ENCODE measurements at places on chromosomes 3 and 15. TPM values are rescaled to one million over a fixed set of nuclear protein-coding genes. Genes with fewer than 3 reads are reported as not detected.

Gene KBTBD8
- 5.2 TPM for polyA plus RNA-seq

Gene HTR3C
- not detected for polyA plus RNA-seq

Gene ARMC8
- polyA plus RNA-seq, result 54.7 TPM

Gene TGM5
- not detected for polyA plus RNA-seq

Gene LRRN1
- 0.23 TPM for polyA plus RNA-seq

Gene TMCO5A
- polyA plus RNA-seq, result not detected

Gene SELENOT
- 335 TPM for polyA plus RNA-seq

Gene DNAJA4
- polyA plus RNA-seq, result 9.8 TPM

Gene FETUB
- polyA plus RNA-seq, result not detected

Gene ARGFX
- not detected for polyA plus RNA-seq

Gene FBXL22
- polyA plus RNA-seq, result 1.3 TPM

Gene TWF2
- polyA plus RNA-seq, result 137 TPM

GRCh38 chr3:56711344-56711743 is 28.3 kb upstream of the TASOR start:
- no peaks in the 10 kb centered on the region for H3K36me3 ChIP-seq
- no peak for DNase-seq
- H3K4me1 ChIP-seq, result no peaks in the 10 kb centered on the region
- H3K27me3 ChIP-seq, result no peaks in the 10 kb centered on the region
- H3K4me3 ChIP-seq, result no peak overlapping the region

- peaks cover 67% of the 10 kb centered on the region for H3K36me3 ChIP-seq
- H3K27me3 ChIP-seq, result no peaks in the 10 kb centered on the region
- DNase-seq, result no peak
- H3K4me1 ChIP-seq, result peaks cover 42% of the 10 kb centered on the region
- peak overlapping the region; percentile 48 for H3K27ac ChIP-seq
These were observed 6.0 kb downstream of the NXPE3 start for GRCh38 chr3:101784855-101785613.

DNA sequence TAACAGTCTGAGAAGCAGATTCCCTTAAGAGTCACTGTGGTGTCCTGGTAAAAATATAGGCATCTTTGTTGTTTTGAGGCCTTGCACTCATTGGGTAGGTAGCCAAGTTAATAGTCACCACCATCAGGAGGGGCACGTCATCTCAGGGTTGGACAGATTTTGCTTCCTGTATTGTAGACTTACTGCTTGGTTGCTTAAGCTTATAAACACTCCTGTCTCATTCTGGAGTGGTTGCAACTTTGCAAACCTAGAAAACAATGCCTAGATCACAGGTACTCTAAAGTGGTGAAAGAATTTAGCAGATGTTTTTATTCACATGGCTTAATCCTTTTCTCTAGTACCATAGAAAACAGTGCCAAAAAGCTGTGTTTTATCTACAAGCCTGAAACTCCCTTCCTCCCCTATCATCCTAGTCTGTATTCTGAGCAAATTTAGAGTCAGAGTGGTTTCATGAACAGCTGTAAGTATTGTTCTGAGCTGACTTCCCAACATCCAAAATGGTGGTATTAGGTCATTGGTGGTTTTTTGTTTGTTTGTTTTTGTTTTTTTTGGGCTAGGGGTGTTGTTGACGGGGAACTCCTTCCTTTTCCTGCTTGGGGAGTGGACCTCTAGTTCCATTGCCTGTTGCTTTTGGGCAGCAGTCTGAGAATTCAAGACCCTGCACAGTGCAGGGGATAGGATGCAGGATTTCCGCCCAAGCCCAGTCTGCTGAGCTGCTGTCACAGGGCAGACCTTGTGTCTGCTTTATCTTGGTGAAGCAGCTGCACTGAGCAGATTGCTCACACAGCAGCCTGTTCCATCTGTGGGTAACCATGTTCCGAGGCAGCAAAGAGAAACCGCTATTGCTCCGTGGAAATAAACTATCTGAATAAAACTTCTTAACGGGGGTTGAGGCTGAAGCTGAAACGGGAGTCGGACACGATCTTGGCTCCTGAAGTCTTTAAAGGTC is 202.0 kb downstream of the AKAP13 start:
- H3K4me1 ChIP-seq, result peaks cover 66% of the 10 kb centered on the region
- peak; percentile 72 for DNase-seq
- peak overlapping the region; percentile 95 for H3K4me3 ChIP-seq

DNA sequence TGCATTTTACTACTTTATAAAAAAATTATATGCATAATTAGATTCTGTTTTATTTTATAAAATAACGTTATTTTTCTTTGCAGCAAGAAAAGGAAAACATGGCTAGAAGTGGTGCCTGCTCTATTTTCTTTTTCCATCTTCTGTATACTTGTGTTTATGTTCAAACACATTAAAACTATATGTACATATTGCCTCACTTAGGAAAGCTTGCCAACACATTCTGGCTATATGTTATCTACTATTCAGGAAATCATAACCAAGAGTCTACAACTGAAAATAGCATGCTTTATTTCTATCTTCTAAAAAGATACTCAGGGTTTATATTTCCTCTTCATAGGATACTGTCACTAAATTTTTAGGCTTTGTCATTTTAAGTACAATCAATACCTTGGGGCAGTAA is 90.2 kb upstream of the KCNMB2 start:
- DNase-seq, result no peak
- no peak overlapping the region for H3K27ac ChIP-seq
- no peaks in the 10 kb centered on the region for H3K36me3 ChIP-seq
- no peaks in the 10 kb centered on the region for H3K4me1 ChIP-seq
- H3K27me3 ChIP-seq, result no peaks in the 10 kb centered on the region
- H3K4me3 ChIP-seq, result no peak overlapping the region

DNA sequence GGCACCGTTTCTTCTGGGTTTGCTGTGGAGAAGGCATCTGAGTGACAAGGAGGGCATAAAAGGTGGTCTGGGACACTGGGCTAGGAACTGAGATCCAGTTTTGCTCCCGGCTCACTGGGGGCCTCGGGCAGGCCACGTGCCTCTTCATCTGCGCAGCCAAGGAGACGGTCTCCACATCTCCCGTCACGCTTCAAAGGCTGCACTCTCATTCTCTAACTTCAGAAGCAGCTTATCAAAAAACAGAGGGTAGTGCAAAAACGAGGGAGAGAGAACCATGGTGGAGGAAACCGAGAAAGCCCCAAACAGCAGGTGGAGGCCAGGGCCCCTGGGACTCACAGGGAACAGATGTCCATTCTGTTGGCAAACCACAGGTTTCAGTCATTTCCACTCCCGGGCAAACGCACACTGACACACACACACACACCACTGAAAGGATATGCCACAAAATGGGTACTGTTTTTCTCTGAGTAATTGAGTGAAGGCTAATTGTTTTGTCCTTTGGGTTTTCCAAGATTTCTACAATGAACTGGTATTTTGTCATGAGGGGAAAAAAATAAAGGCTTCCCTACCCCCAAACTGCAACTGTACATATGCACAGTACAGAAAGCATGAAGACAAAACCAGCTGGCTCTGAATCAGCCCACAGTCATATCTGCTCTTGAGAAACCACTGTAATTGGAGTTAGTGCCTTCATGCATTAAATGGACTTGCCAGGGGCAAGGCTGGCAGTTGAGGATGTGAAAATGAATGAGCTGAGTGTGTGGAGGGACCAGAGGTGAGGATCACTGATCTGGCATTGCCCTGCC is 71.9 kb downstream of the MGLL start:
- H3K27ac ChIP-seq, result no peak overlapping the region
- H3K27me3 ChIP-seq, result no peaks in the 10 kb centered on the region
- H3K4me3 ChIP-seq, result no peak overlapping the region

DNA sequence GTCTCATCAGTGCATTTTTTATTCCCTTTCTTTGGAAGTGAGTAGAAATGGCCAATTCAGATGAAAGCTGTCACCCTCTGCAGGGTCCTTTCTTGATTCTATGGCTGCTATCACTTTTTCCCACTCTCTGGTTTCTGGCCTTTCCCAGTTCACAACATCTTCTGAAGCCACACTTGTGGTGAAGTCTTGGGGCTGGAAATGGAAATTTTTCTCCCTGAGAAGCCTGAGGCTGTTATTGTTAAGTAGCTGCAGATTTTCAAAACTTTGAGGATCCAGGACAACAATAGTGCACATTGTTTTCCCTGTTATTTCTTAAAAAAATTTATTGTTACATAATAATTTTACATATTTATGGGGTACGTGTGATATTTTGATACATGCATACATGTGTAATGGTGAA is 250.3 kb upstream of the RASGRP1 start:
- no peak overlapping the region for H3K4me3 ChIP-seq
- no peaks in the 10 kb centered on the region for H3K4me1 ChIP-seq
- no peak for DNase-seq

GRCh38 chr15:99703603-99704443 is 29.4 kb downstream of the LYSMD4 start:
- no peaks in the 10 kb centered on the region for H3K27me3 ChIP-seq
- no peak overlapping the region for H3K27ac ChIP-seq
- peaks cover 11% of the 10 kb centered on the region for H3K4me1 ChIP-seq
- peak; percentile 29 for DNase-seq

DNA sequence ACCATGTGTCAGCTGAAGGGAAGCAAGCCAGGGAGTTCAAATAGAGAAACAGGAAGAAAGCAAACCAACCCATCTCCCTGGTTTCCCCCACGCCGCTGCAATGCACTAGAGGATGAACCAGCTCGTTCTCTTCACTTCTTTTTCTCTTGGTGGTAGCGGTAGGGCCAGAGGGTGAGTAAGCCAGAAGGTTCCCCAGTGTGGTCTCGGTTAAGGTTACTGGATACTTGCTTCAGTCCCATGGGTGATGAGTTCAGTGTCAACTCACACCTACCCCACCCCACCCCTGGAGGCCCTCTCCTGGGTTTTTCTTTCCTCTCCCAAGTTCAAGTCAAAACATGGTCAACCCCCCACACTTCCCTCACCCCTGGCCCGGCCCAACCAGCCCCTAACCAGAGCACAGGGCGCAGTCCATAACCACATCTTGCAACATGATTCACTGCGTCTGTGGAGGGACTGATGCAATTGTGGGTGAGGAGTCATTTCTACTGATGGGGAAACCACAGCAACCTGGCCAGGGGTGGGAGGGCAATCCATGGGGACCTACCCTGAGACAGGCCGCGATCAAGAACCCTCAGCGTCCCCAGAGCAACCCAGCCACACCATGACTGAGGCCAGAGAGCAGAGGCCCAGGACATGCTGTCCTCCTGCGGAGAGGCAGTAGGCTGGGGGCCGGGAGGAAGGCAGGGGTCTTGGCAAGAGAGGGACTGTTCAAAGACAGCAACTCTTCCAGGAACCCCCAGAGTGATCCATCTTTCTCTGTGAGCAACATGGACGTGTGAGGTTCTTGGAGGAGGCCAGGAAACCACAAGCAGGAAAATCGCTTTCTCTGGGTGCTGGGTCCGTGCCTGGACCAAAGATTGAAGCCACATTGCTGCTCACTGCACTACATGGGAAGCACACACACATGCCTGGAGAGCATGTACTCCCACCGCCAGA is 276.6 kb downstream of the UACA start:
- no peaks in the 10 kb centered on the region for H3K36me3 ChIP-seq
- peaks cover 15% of the 10 kb centered on the region for H3K4me1 ChIP-seq
- H3K27ac ChIP-seq, result no peak overlapping the region
- H3K27me3 ChIP-seq, result peaks cover 9% of the 10 kb centered on the region
- DNase-seq, result no peak

GRCh38 chr3:180401226-180401625 is 200.7 kb upstream of the TTC14 start:
- no peaks in the 10 kb centered on the region for H3K4me1 ChIP-seq
- no peak overlapping the region for H3K4me3 ChIP-seq
- no peaks in the 10 kb centered on the region for H3K27me3 ChIP-seq
- no peak for DNase-seq

GRCh38 chr3:109728861-109729494 is 391.6 kb upstream of the DPPA4 start:
- no peak for DNase-seq
- H3K36me3 ChIP-seq, result no peaks in the 10 kb centered on the region
- no peak overlapping the region for H3K27ac ChIP-seq
- H3K4me3 ChIP-seq, result no peak overlapping the region
- H3K4me1 ChIP-seq, result no peaks in the 10 kb centered on the region

DNA sequence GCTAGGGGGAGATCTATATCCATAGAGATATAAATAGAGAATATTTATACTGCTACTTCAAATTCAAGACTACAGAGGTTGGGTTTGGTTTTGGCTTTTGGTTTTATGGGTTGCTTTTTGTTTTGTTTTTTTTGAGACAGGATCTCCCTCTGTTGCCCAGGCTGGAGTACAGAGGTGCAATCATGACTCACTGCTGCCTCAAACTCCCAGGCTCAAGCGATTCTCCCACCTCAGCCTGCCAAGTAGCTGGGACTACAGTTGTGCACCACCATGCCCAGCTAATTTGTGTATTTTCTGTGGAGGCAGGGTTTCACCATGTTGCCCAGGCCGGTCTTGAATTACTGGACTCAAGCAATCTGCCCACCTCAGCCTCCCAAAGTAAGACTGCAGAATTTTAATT is 3.9 kb upstream of the UBL7 start:
- no peak overlapping the region for H3K27ac ChIP-seq
- no peaks in the 10 kb centered on the region for H3K27me3 ChIP-seq
- H3K36me3 ChIP-seq, result peaks cover 11% of the 10 kb centered on the region

- peaks cover 12% of the 10 kb centered on the region for H3K27me3 ChIP-seq
- H3K27ac ChIP-seq, result no peak overlapping the region
- H3K4me3 ChIP-seq, result no peak overlapping the region
- no peak for DNase-seq
- H3K4me1 ChIP-seq, result peaks cover 4% of the 10 kb centered on the region
These were observed 5.2 kb upstream of the RAD18 start for GRCh38 chr3:8968375-8968882.

GRCh38 chr3:146577662-146578061 is 27.5 kb downstream of the PLSCR5 start:
- no peak overlapping the region for H3K27ac ChIP-seq
- no peaks in the 10 kb centered on the region for H3K4me1 ChIP-seq
- H3K27me3 ChIP-seq, result no peaks in the 10 kb centered on the region

GRCh38 chr15:68061602-68062001 is 7.5 kb downstream of the PIAS1 start:
- H3K27me3 ChIP-seq, result no peaks in the 10 kb centered on the region
- H3K4me1 ChIP-seq, result peaks cover 51% of the 10 kb centered on the region
- DNase-seq, result no peak

DNA sequence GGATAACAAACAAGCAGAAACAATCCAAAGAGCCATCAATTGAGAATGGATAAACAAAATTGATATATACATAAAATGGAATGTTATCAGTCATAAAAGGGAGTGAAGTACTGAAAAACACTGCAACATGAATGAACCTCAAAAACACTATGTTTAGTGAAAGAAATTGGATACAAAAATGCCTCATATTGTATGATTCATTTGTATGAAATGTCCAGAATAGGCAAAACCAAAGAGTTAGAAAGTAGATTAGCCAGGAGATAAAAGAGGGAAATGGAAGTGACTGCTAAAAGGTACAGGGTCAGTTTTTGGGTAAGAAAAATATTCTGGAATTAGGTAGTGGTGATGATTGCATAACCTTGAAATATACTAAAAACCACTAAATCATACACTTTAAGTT is 9.8 kb upstream of the SLC25A36 start:
- H3K4me1 ChIP-seq, result no peaks in the 10 kb centered on the region
- H3K36me3 ChIP-seq, result no peaks in the 10 kb centered on the region
- H3K27me3 ChIP-seq, result peaks cover 29% of the 10 kb centered on the region

DNA sequence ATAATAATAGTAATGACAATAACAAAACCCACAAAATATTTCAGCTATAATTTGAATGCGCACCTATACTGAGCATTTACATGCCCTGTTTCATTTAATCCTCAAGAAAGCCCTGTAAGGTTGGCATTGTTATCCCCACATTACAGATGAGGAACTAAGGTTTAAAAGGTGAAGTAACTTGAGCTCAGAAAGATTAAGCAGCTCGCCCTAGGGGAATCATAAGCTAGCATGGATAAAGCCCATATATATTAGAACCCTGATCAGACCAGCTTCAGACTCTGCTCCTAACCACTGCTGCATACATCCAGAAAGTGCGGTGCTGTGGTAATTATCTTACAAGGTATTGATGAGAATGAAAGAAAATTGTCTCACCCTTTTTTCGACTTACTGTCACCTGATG is 141.1 kb upstream of the CGNL1 start:
- H3K4me1 ChIP-seq, result no peaks in the 10 kb centered on the region
- H3K27me3 ChIP-seq, result no peaks in the 10 kb centered on the region
- no peak for DNase-seq
- no peak overlapping the region for H3K27ac ChIP-seq
